ENCODE measurements at places on chromosomes 12 and 14. TPM values are rescaled to one million over a fixed set of nuclear protein-coding genes. Genes with fewer than 3 reads are reported as not detected.

FAM186B gene
- 0.47 TPM for total RNA-seq

MTERF2 gene
- total RNA-seq = 36.8 TPM

MAGOHB gene
- 11.5 TPM for total RNA-seq

KRT71 gene
- not detected for total RNA-seq

DCTN2 gene
- total RNA-seq = 89.2 TPM

TOGARAM1 gene
- total RNA-seq = 21.9 TPM

DAO gene
- total RNA-seq = not detected

DCAF4 gene
- total RNA-seq = 8.4 TPM

KCNJ8 gene
- 55.5 TPM for total RNA-seq

MYF6 gene
- total RNA-seq = not detected

GNB3 gene
- total RNA-seq = 5.4 TPM

SYNDIG1L gene
- 0.22 TPM for total RNA-seq

MGP gene
- 295 TPM for total RNA-seq

INHBC gene
- total RNA-seq = not detected

PRKD1 gene
- total RNA-seq = 3.0 TPM

LYZ gene
- total RNA-seq = 51.1 TPM

NFATC4 gene
- total RNA-seq = 21.7 TPM

PPP4R4 gene
- 0.30 TPM for total RNA-seq

PPP2R5E gene
- total RNA-seq = 36.9 TPM

ZDHHC22 gene
- total RNA-seq = not detected

PRKCH gene
- total RNA-seq = 15.9 TPM

TAS2R20 gene
- total RNA-seq = 0.42 TPM

RNASE9 gene
- not detected for total RNA-seq

AICDA gene
- total RNA-seq = not detected

CELA1 gene
- not detected for total RNA-seq

IGFBP6 gene
- 45.5 TPM for total RNA-seq

PAPLN gene
- 3.2 TPM for total RNA-seq

P2RX7 gene
- total RNA-seq = 1.9 TPM

TMPRSS12 gene
- total RNA-seq = not detected

NID2 gene
- 41.3 TPM for total RNA-seq

SPTB gene
- 93.1 TPM for total RNA-seq

C14orf180 gene
- 53.8 TPM for total RNA-seq

BDKRB2 gene
- total RNA-seq = 0.57 TPM

EML5 gene
- 0.25 TPM for total RNA-seq

ITGA7 gene
- total RNA-seq = 488 TPM

PAH gene
- not detected for total RNA-seq

COPS7A gene
- 81.9 TPM for total RNA-seq

TAS2R42 gene
- total RNA-seq = not detected

RPGRIP1 gene
- total RNA-seq = 0.52 TPM

CLEC4A gene
- not detected for total RNA-seq

NPFF gene
- not detected for total RNA-seq

AMN gene
- not detected for total RNA-seq

FNTB gene
- 18.1 TPM for total RNA-seq

KRT85 gene
- not detected for total RNA-seq

CMTM5 gene
- not detected for total RNA-seq

Data from left ventricle myocardium superior (tissue), 1 donor.